Stimulated activated CD8-positive, alpha-beta memory T cell treated with anti-CD3 and anti-CD28 coated beads, Interleukin-2, amount 100 ng/mL, for 1 hour (primary cell): ENCODE measurements at places on chromosomes 6 and 20.

- no peak for DNase-seq
These were observed 200.9 kb downstream of the NFATC2 start for GRCh38 chr20:51341581-51341980.

GRCh38 chr6:125201961-125202729, 48.6 kb downstream of the TPD52L1 start:
- DNase-seq = no peak

GRCh38 chr20:21048841-21049273, 57.3 kb downstream of the LINC00237 start:
- DNase-seq = no peak

DNA sequence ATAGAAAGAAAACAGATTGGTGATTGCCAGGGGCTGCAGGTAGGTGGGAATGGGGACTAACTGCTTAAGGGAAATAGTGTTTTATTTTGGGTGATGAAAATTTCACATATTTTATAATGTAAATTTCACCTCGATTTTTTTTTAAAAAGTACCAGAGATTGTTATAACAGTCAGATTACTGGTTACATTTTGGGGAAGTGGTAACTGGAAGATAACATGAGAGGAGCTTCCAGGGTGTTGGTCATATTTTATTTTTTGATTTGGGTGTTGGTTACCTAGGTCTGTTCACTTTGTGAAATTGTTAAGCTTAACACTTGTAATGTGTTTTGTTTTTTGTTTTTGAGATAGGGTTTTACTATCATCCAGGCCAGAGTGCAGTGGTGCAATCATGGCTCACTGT, 17.2 kb upstream of the CRIP3 start:
- DNase-seq = no peak

DNA sequence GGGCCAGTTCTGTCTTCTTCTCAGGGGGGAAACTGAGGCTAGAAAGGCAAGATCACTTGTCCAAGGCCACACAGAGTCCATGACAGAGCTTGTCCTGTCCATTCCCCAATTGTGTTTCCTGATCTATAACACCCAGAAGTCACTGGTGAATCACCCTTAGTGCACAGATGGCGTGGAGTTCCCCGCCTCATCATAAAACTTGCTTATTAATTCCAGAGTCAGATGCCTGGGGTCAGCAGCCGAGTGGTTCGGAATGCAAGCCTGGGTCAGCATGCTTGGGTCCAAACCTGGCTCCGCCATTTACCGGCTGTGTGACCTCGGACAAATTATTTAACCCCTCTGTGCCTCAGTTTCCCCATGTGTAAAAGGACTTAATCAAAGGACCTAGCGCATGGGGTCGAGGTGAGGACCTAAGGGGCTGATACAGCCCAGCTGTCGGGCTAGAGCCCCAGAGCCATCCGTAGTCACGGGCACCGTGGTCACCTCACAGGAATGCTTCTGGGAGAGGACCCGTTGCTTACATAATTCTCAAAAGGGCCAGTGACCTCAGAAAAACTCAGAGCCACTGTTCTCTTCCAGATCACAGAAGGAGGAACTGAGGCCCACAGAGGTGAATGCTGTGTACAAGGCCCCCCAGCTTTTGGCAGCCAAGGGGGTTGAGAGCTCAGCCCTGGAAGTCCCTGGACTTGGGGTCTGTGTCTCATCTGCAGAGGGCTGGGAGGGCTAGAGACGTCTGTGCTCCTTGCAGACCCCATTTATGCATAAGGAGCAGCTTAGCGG, 1.4 kb upstream of the ZBP1 start:
- no peak for DNase-seq

GRCh38 chr20:1827974-1828785, 67.0 kb upstream of the SIRPA start:
- no peak for DNase-seq

GRCh38 chr20:50633361-50633760, 58.0 kb downstream of the RIPOR3 start:
- no peak for DNase-seq

GRCh38 chr20:36398515-36398914, 92.4 kb downstream of the DLGAP4 start:
- no peak for DNase-seq

GRCh38 chr6:16583144-16583762, 178.0 kb downstream of the ATXN1 start:
- DNase-seq = no peak

GRCh38 chr6:110277100-110277665, 81.0 kb downstream of the METTL24 start:
- DNase-seq = no peak

- peak; percentile 60 for DNase-seq
These were observed 201.0 kb downstream of the UST start for GRCh38 chr6:148947621-148948444.

GRCh38 chr6:124223611-124224345, 420.1 kb downstream of the NKAIN2 start:
- DNase-seq = no peak

DNA sequence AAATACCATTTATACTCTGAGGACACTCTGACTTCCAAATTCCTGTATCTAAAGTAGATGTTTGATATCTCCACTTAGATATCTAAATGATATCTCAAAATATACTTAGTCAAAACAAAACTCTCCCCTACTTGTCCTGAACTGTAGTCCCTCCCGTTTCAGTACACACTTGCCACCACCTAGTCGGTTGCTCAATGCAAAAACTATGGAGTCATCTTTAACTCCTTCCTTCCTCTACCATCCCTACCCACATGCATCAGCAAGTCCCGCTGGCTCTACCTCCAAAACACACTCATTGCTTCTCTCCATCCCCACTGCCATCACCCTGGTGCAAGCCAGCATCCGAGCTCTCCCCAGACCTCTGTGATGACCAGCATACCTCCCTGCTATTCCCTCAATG, 13.2 kb downstream of the STX7 start:
- no peak for DNase-seq

DNA sequence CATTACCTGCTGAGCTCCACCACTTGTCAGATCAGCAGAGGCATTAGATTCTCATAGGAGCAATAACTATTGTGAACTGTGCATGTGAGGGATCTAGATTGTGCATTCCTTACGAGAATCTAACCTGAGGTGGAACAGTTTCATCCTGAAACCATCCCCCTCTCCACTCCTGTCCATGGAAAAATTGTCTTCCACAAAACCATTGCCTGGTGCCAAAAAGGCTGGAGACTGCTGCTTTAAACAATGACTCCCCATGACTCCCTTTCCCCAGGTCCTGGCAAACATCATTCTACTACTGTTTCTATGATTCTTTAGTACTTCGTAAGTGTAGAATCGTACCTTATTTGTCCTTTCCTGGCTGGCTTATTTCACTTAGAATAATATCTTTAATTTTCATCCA, 9.7 kb upstream of the DYNLRB1 start:
- DNase-seq = no peak

DNA sequence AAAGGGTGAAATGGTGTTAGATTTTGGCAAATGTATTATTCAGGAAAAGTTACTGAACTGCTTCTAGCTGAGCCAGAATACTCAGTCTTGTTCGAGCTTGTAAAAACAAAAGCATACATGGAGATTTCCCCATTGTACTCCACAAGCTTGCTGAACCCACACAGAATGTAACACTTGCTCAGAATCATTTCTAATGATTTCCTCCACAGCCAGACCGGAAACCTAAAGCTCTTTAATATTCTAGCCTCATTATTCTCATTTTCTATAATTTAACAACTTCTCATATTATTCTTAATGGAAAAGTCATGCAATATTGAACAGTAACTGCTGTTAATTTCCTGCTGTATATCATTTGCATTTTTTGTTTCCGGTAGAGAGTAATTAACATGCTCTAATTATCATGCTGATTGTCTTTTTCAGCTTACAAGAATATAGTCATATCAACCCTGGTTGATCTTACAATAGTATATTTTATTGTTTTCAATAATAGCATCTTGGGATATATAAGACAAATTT, 1387.5 kb upstream of the EYS start:
- no peak for DNase-seq

DNA sequence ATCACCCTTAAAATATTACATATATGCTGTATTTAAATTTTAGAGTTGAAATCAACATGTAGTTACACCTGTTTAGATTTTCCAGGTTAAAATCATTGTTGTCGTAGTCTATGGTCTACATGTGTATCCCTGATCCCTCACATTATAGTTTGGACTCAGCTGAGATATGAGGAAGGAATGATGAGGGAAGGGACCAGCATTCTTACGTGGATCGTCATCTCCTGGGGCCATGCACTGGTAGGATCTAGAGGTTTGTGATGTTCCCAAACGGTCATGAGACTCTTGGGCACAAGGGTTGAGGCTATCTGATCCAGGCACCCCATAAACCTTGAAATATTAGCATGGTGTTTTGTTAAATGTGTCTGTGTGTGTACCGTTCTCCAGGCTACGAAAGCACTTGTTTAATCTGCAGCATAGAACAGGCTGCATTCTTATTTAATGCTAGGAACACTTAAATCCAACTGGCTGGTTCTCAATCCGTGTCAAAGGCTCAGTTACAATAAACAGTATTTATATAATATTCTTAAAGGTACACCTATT, 55.4 kb downstream of the IPCEF1 start:
- no peak for DNase-seq

- no peak for DNase-seq
These were observed 95.3 kb downstream of the RNGTT start for GRCh38 chr6:88867841-88868731.

DNA sequence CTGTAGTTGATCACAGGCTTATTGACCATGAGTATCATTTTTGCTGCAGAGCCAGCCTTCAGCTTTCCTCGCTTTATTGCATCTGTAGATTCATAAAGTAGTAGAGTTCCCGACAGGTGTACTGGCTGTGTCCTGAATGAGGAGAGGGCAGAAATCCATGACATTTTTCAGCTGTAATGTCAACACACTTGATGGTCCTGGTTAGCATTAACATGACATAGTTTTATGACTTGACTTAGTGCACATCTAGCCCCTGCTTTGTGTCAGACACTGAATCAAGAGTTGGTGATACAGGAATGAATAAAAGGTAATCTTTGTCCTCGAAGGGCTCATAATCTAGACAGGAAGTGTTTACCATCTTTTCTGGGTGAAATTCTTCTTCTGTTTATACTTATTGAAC, 55.0 kb downstream of the AIG1 start:
- no peak for DNase-seq

- no peak for DNase-seq
These were observed 34.6 kb downstream of the JAG1 start for GRCh38 chr20:10639077-10639736.

- no peak for DNase-seq
These were observed 845 bp upstream of the DST start for GRCh38 chr6:56643379-56644089.

- DNase-seq = no peak
These were observed 567.5 kb upstream of the IMPG1 start for GRCh38 chr6:76639941-76640340.

GRCh38 chr6:7445101-7445500, 55.5 kb downstream of the RIOK1 start:
- DNase-seq = no peak

DNA sequence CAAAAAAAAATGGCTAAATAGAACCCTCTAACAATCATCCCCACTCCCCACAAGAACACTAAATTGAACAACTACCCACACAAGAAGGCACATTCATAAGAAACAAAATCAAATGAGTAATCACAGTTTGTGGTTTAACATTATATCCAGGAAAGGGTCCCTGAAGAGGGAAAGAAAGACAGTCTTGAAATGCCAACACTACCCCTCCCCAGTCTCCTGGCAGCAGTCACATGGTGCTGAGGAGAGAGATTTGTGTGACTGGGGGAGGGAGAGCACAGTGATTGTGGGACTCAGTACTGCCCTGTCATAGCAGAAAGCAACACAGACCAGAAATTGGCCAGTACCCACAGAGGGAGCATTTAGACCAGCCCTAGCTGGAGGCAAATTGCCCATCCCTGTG, 443.7 kb upstream of the BTBD3 start:
- no peak for DNase-seq

DNA sequence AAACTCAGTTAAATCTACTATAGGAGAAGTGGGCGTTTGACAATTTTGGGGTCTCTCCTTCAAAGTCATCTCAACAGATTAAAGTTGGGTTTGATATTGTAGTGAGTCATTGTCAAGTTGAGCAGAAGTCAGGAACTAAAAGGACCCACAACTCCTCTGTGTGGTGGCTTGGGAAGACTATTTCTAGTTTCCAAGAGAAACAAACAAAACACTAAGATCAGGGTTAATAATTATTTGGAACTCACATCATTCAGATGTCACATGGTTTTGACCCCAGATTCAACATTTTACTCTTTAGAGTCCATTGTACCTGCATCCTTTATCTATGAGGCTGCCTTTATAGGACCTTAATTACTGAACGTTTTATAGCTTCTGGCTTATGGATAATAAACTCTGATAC, 45.3 kb upstream of the TINAG start:
- no peak for DNase-seq

GRCh38 chr6:69719602-69720193, 77.1 kb downstream of the LMBRD1 start:
- no peak for DNase-seq

- no peak for DNase-seq
These were observed 128.2 kb downstream of the GPX5 start for GRCh38 chr6:28653876-28654275.

DNA sequence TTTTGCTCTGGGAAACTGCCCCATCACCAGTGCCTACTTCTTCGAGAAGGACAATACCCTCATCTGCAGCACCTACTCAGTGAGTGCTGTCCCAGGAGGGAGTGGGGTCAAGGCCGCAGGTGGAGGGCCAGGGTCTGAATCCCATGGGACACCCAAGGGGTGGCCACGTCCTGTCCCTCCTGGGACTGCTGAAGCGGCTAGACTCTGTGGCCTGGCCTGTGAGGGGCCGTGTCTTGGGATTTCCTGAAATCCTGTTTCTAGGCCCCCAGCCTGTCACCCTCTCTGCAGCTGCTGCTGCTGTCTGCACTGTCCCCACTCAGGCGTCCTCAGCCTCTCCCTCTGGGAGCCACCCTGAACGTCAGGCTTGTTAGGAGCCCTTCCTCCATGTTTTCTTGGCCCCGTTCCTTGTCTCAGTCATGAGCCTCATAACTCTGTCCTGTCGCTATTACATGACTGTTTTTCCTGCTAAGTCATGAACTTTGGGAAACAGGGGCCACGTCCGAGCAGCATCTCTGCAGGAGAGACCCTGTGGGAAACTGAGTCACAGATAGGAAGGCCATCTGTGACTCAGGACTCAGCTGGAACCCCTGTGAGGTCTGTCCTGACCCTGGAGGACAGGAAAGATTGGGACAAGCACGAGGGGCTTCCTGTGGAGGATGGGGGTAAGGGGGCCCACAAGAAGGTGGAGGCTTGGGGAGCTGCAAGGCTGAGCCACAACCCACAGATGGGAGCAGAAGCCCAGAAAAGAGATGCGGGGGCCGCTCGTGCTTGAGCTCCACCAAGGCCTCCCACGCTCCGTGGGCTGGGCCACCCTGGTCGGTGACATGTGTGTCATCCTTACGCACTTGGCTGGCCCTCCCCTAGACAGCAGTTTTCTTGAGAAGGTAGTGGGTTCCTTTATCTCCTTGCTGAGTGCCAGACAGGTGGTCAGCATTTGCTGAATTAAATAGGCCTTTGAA, 49.9 kb downstream of the EFCAB8 start:
- DNase-seq = no peak

DNA sequence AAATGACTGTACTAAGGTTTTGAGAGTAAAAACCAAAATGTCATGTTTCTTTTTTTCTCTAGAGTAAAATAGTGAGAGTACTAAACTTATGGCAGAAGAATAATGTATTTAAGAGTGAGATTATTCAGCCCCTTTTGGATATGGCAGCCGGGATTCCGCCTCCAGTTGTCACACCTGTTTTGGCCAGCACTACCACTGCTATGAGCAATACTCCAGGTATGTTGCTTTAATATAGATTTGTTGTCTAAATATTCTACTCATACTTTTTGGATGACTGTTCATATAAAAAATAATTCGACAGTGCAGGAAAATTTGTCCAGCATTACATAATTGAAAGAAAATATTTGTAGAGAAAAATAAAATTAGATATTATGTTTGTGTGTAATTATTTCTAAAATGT, 59.5 kb downstream of the SCAF8 start:
- DNase-seq = no peak
